Stimulated activated CD8-positive, alpha-beta memory T cell treated with anti-CD3 and anti-CD28 coated beads, Interleukin-15, amount 100 ng/mL, for 4 hours (primary cell): ENCODE measurements at places on chromosomes 1 and 21.

GRCh38 chr21:43884012-43884860, 19.2 kb downstream of the AGPAT3 start:
- DNase-seq, result no peak

DNA sequence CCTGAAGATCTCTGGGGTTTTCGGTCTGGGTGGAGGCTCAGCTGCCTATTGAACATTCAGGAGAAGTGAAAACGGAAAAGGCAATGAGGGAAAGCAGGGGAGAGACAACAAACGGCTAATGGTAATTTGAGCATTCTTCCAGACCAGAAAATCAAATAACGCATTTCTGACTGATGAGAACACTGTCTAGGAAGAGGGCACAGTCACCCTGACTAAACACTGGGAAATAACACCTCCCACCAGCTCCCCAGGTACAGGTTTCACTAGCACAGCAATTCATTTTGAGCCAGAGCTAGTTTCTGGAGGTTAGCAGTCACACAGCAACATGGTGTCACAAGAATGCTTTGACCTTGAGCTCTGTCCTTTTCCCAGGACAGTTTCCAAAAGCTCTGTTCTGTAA, 21.1 kb downstream of the NCF2 start:
- no peak for DNase-seq

GRCh38 chr21:41615613-41616012, 107.7 kb upstream of the TMPRSS2 start:
- no peak for DNase-seq

- no peak for DNase-seq
Measured at GRCh38 chr1:245716561-245716960, 561.8 kb downstream of the KIF26B start.

DNA sequence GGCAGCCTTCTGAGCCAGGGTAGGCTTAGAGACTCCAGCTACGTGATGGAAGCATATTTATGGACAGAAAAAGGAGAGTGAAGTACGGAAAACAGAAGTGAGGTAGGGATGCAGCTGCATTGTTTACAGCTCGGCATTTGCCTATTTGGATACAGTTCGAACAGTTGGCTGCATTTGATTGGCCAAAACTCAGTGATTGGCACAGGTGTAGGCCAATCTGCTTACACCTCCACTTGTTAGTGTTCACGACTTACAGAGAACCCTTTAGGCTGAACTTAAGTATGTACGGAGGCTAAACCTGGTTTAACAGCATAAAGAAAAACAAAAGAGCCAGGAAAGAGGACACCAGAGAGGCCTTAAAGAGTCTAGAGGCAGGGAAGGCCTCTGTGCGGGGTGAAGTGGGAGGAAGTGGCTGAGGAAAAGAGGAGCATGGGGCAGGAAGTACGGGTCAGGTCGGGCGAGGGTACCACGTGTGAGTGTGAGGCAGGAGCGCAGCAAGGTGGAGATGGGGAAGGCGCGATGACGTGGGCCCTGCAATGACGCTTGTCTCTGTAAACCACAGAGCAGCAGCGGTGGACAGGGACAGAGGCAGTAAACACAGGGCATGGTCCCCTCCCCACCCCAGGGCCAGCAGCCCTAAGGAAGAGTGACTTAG, 32.0 kb downstream of the RSPH1 start:
- peak; percentile 47 for DNase-seq
